Activated CD8-positive, alpha-beta memory T cell treated with anti-CD3 and anti-CD28 coated beads, Interleukin-2, amount 50 U/mL, for 48 hours (primary cell): ENCODE measurements at places on chromosomes 1 and 21.

DNA sequence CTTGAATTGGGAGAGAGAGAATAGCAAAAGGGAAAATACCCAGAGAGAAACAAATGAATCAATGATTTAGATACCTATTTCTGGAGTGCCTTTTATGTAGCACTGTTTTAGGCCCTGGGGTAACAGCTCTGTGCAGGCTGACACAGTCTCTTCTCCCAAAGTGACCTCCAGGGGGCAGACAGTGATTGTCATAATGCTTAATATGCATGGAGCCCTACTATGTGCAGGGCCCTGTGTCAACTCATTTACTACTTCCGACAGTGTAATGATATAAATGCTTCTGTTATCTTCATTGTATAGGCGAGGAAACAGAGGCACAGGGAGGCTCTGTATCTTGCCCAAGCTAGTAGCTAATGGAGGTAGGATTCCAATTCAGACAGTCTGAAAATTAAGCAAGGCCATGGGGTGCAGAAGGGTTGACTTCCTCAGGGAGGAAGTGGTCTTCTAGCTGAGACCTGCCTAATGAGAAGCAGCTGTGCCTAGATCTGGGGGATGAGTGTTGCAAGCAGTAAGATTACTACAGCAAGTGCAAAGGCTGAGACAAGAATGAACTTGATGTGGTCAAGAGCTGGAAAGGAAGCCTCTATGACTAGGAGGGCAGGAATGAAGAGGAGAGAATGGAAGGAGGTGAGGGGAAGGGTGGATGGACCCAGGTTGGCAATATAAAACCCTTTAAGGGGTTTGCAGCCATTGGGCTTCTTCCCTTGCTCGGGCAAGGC, 16.2 kb upstream of the SERINC2 start:
- no peak for DNase-seq

DNA sequence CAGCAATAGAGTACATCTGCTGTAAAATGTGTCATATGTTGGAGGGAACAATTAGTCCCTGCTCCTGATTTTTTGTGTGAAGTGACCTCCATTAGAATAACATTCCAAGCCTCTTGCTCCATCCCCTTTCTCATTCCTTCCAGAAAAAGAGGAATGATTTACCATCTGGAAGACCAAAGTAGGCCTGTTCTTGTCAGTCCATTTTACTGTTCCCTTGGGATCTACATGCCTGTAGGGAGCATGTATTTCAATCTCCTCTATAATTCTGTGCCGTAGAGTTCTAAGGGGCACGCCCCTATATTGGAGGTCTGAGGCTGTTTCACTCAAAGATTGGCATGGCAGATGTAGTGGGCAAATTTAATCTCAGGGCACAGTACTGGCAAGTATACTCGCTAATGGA, 48.8 kb upstream of the MAN1A2 start:
- DNase-seq = no peak

DNA sequence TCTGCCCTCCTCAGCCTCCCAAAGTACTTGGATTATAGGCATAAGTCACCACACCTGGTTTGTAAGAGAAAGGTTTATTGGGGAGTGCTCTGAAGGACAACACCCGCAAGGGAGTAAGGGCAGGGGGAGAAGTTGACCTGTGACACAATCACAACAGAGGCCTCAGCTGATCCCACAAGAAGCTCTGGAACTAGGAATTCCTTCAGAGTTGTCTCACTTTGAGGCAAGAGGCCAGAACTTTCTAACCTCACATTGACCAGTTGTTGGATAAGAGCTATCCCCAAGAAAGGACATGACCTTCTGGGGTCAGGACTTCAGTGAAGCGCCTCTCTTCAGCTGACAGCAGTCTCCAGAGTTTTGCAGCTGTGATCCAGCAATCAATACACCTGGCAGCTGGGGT, 27.4 kb upstream of the RC3H1 start:
- no peak for DNase-seq

DNA sequence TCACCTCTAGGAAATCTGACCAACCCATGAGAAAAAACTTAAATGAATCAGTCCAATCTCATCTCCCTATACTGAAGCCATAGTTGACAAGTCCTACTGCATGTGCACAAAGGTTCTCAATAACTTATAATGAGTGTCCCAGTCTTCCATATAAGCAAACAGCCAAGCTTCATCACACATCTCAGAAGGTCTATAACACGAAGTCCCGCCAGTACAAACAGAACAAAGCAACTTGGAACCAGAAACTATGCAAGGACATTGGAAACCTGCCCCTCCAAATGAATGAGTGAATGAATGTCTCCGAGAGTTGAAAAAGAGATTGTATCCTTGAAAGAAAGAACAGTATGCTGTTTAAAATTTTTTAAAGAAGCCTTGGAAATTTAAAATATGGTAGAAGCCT, 53.6 kb upstream of the IPO9 start:
- DNase-seq = no peak

- DNase-seq = no peak
Observed at GRCh38 chr1:111882986-111883560, 106.4 kb downstream of the KCND3 start.

DNA sequence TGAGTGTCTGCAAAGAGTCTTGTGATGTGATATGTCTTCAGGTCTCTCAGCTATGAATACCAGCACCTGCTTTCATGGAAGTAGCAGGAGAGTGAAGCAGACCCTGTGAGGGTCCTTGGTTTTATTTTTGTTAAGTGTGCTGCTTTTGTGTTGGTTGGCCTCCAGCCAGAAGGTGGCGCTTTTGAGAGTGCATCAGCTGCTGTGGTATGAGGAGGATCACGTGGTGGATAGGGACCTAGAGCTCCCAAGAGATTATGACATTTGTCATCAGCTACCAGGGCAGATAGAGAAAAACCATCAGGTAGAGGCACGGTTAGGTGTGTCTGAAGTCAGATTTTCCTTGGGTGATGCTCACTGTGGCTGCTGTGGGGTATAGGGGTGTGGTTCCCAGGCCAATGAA, 1232.1 kb downstream of the MRPL39 start:
- no peak for DNase-seq

GRCh38 chr1:21594935-21595897, 73.9 kb downstream of the RAP1GAP start:
- DNase-seq = peak; percentile 89

DNA sequence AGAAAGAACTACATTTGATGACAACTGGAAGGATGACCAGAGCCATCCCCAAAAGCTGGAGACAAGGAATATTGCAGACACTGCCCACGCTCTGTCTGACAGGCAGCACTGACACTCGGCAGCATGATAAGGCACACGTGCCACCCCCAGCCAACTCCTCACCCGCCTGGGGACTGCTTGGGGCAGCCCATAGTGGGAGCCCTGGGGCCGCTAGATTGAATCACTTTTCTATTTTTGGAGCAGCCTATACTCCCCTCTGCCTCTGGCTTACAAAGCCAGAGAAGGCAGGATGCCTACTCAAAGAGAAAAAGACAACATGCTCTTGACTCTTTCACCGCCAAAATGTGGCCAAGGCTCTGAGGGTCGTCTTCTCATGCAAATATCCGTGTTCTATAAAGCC, 1.3 kb downstream of the SMG5 start:
- DNase-seq = peak; percentile 78

- DNase-seq = no peak
Observed at GRCh38 chr21:34809822-34810221, 141.0 kb downstream of the CLIC6 start.

DNA sequence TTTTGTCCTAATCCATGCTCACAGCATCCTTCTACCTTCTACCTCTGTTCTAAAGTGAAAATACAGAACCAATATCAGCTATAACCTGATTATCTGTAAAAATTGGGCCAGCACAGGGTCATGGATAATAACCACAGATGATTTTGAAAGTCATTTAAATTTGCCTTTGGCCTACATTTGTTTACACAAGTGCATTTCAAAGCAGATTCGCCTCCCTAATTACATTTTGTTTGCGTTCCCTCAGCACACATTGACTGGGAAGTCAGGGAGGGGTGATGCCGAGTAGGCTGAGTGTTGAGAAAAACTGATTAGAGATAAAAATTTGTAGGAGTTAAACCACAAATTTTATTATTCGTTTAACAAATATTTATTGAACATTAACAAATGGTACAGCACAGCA, 19.2 kb upstream of the RGS8 start:
- no peak for DNase-seq

GRCh38 chr1:243287123-243287460, 31.3 kb downstream of the SDCCAG8 start:
- DNase-seq = no peak

GRCh38 chr1:36971852-36972618, 62.3 kb downstream of the GRIK3 start:
- DNase-seq = no peak

DNA sequence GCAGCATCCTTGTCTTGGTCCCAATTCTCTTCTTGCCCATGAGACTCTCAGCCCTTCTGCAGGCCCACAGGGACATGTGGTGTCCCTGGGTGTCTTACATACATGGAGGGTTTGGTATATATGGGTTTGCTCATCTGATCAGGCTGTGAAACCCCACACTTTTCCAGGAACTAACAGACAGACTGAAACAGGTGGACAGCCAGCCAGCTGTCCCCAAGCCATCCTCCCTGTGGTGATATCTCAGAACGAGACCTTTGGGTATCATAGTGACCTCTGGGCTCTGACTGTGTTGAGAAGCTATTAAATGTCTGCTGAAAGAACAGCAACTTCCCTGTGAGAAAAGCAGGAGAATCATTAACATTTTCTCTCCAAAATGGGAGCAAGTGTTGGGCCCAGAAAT, 115.5 kb upstream of the PAXBP1 start:
- no peak for DNase-seq

GRCh38 chr21:32350211-32350980, 42.4 kb downstream of the URB1 start:
- DNase-seq = peak; percentile 29

GRCh38 chr21:33268737-33269441, 2.7 kb downstream of the IL10RB start:
- peak; percentile 69 for DNase-seq

- DNase-seq = no peak
Observed at GRCh38 chr21:15564907-15565306, 164.9 kb upstream of the USP25 start.

GRCh38 chr21:38448671-38449385, 49.4 kb downstream of the ERG start:
- no peak for DNase-seq

GRCh38 chr1:192802406-192802805, 6.4 kb upstream of the RGS2 start:
- no peak for DNase-seq

DNA sequence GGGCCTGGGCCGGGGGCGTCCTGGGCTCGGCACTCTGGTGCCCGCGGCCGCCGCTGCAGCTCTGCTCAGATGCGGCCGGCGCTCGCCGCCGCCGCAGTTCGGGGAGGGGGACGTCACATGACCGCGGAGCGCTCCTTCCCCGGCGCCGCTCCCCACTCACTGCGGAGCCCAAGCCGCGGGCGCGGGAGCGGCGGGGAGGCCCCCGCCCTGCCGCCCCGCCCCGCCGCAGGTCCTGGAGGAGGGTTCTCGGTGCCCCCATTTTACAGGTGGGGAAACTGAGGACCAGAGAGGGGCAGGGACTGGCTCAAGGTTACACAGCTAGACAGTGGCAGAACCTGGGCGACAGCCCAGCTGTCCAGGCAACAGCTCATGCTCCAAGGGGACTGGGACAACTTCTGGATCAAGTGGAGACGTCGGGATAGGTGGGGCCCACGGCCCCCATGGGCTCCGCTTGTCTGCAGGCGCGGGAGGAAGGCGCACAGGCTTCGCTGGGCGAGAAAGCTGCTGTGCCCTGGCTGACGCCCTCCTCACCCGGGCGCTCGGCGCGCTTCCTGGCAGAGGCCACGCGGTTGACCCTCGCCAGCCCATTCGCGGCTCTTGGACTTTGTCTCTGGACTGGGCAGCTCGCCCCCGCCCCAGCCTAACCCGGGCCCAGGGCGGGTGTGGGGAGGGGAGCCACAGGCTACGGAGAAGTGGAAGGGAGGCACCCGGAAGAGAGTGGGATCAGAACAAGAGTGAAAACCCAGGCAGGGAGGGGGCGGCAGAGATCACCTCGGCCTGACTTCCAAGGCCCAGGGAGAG, at the start of gene RAP1GAP:
TSS of gene RAP1GAP (minus strand) at position 100 of the 801 bp plus-strand sequence. CDS start 49,325 bp downstream, outside the sequence.
- DNase-seq = peak; percentile 69

GRCh38 chr1:90959352-90960206, 62.3 kb downstream of the ZNF644 start:
- no peak for DNase-seq

DNA sequence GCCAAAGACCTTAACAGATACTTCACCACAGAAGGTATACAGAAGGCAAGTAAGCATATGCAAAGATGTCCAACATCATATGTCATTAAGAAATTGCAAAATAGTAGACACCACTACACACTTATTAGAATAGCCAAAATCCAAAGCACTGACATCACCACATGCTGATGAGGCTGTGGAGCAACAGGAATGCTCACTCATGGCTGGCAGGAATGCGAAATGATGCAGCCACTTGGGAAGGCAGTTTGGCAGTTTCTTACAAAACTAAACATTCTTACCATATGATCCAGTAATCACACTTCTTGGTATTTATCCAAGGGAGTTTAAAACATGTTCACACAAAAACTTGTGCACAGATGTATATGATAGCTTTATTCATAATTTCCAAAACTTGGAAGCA, 261.2 kb upstream of the AJAP1 start:
- no peak for DNase-seq

- no peak for DNase-seq
Observed at GRCh38 chr21:35232545-35233176, 183.6 kb upstream of the RUNX1 start.

DNA sequence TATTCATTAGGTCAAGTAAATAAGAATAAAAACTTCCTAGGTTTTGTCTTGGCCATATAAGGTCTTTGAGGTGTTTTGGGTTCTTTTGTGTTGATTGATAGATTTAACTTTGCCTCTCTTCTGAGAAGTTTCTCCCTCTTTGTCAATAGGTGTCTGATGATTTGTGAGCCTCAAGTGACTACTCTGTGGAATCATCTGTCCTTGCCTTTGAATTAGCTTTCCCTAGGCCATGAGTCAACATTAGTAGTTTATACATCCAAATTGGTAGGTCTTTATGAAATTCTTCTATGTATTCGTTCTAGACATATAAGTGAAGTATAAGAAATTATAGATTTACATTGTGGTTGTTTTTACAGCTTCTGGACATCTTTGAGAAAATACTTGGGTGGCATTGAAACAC, 864.4 kb downstream of the USP25 start:
- DNase-seq = no peak

GRCh38 chr21:14306126-14306907, 76.6 kb downstream of the HSPA13 start:
- no peak for DNase-seq

DNA sequence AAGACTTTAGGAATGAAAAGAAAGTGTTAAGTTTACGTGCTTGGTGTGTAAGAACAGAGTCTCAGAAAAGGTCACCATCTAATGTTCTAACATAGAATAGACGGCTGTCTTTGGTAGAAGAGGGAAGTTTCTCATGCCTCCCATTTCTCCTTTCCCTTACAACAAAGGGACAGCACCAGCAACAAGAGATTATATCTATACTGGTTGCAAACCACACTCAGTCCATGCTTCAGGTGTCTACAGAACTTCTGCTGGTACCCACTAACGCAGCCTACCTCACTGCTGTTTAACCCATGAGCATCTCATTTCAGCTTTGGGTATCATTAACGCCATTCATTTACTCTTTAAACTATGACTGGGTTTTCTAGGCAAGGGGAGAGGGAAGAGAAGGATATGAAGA, 9.2 kb upstream of the ITPKB start:
- no peak for DNase-seq

- no peak for DNase-seq
Observed at GRCh38 chr1:31570906-31571305, 5.4 kb upstream of the TINAGL1 start.
